ENCODE measurements at places on chromosomes 12 and 14.

GRCh38 chr14:65033181-65033580 is 46.5 kb downstream of the FNTB start:
- no peaks in the 10 kb centered on the region for H3K4me1 ChIP-seq
- H3K36me3 ChIP-seq = peaks cover 35% of the 10 kb centered on the region
- DNase-seq = no peak
- H3K4me3 ChIP-seq = no peak overlapping the region
- no peaks in the 10 kb centered on the region for H3K27me3 ChIP-seq

DNA sequence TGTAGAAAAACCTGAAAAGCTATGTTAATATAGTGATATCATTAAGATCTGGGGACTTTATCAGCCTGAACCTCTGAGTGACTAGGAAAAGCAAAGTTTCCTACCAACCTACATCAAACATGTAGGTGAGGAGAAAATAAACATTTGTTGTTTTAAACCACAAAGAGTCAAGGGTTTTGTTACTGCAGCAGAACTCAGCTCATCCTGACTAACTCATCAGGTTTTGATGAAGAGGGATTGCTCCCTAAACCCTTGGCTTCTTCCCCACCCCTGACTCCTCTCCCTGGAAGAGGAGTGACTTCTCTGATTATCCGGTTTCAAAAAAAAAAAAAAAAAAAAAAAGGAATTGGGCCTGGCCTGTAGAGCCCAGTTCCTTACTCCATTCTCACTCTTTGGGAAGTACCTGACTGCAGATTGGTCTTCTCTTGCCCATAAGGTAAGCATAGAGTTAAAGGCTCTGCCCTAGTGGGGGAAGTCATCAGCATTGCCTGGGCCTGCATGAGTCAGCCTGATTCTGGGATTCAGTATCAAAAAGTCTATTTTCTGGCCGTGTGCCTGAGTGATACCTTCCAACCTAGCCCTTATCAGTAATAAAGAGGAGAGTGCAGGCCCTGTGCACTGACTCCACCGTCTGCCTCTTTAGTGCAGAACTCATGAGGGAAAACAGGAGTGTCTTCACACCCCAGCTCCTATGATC is 16.9 kb downstream of the BDKRB1 start:
- no peak overlapping the region for H3K27ac ChIP-seq
- no peak overlapping the region for H3K4me3 ChIP-seq
- H3K36me3 ChIP-seq = no peaks in the 10 kb centered on the region
- H3K4me1 ChIP-seq = peaks cover 2% of the 10 kb centered on the region
- no peak for DNase-seq
- H3K27me3 ChIP-seq = peaks cover 2% of the 10 kb centered on the region

DNA sequence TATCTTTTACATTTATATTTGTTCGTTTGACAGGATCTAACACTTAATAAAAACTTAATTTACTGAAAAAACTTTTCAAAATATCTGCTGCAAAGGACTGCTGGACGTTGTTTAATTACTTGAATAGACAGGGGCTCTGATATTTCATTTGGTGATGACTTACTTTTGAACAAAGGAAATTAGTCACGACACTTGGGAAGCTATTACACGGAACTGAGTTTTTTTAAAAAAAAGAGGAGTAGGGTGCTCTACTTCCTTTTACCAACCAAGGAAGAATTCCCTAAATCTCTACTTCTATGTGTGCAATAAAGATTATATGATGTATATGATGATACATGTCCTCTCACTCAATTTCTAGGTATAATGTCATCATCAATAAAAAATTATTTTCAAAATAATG is 4.7 kb downstream of the FGD6 start:
- H3K4me3 ChIP-seq = no peak overlapping the region
- peaks cover under 1% of the 10 kb centered on the region for H3K36me3 ChIP-seq
- no peak overlapping the region for H3K27ac ChIP-seq
- no peak for DNase-seq
- H3K4me1 ChIP-seq = peaks cover 9% of the 10 kb centered on the region

- H3K36me3 ChIP-seq = no peaks in the 10 kb centered on the region
- H3K4me1 ChIP-seq = no peaks in the 10 kb centered on the region
- H3K27me3 ChIP-seq = peaks cover 11% of the 10 kb centered on the region
Observed at GRCh38 chr14:30799933-30800332, 74.4 kb upstream of the COCH start.

GRCh38 chr14:75831455-75831854 is 150.3 kb downstream of the TGFB3 start:
- H3K4me1 ChIP-seq = peaks cover 18% of the 10 kb centered on the region
- peak overlapping the region; percentile 47 for H3K4me3 ChIP-seq
- DNase-seq = peak; percentile 11
- peaks cover 12% of the 10 kb centered on the region for H3K36me3 ChIP-seq
- no peaks in the 10 kb centered on the region for H3K27me3 ChIP-seq
- peak overlapping the region; percentile 74 for H3K27ac ChIP-seq

GRCh38 chr12:86188226-86188625 is 68.0 kb downstream of the MGAT4C start:
- no peak for DNase-seq
- H3K4me1 ChIP-seq = no peaks in the 10 kb centered on the region
- H3K27me3 ChIP-seq = no peaks in the 10 kb centered on the region

DNA sequence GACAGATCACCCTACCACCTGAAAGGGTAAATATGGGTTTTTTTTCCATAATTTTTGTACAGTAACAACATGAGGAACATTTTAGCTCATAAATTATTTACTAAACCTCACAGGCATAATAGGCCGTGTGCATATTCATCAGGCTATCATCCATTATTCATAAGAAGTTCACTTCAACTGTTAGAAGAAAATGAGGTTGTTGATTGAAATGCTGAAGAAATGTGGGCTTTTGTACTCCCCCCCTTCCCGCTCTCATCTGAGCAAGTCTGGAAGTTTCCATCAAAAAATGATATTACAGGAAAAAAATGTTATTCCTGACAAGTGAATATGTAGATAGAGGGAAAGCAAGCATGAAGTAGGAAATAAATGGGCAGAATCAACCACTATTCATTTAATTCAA is 7.9 kb upstream of the POU6F1 start:
- H3K36me3 ChIP-seq = no peaks in the 10 kb centered on the region
- DNase-seq = no peak
- no peak overlapping the region for H3K27ac ChIP-seq
- H3K27me3 ChIP-seq = no peaks in the 10 kb centered on the region

GRCh38 chr14:72254202-72254936 is 322.1 kb downstream of the RGS6 start:
- H3K4me3 ChIP-seq = no peak overlapping the region
- H3K36me3 ChIP-seq = no peaks in the 10 kb centered on the region
- no peak for DNase-seq
- H3K27me3 ChIP-seq = no peaks in the 10 kb centered on the region
- no peaks in the 10 kb centered on the region for H3K4me1 ChIP-seq
